ENCODE measurements at places on chromosomes 13 and 19. TPM values are rescaled to one million over a fixed set of nuclear protein-coding genes. Genes with fewer than 3 reads are reported as not detected.

- DNase-seq: peak; percentile 77
These were observed 16.1 kb downstream of the TTYH1 start for GRCh38 chr19:54431255-54431838.

- DNase-seq: no peak
These were observed 27.1 kb downstream of the MBNL2 start for GRCh38 chr13:97249093-97249795.

DNA sequence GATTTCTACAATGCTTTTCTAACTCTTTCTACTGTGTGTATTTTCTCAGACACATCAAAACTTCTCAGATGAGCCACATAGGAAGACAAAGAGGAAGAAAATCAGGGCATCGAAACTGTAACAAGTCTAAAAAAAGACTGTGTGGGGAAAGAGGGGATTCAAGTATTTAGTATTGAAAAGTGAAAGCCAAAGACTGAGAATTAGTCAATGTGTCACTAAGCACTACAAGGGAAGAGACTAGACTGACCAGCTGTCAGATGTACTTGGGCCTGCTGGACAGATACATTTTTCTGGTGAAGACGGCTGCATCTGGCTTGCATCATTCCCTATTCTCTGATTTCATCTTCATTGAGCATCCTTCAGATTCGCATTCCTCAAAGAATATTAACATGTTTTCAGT, 25.4 kb downstream of the COMMD6 start:
- no peak for DNase-seq

GRCh38 chr13:75749407-75749806, 113.3 kb downstream of the LMO7 start:
- DNase-seq: peak; percentile 66

DNA sequence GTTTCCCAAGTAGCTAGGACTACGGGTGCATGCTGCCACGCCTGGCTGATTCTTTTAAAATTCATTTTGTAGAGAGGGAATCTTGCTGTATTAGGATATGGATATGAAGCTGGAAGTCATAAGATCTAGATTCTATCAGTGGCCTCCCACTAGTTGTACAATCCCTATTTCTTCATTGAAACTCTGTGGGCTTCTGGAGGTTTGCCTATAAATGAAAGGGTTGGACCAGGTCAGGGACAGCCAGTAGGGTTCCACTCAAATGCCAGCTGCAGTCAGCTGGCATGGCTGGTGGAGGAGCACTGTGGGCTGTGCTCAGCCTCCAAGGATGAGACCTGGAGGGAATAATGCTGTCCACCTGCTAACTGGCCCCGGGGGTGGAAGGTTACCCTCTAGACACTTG, 110.2 kb upstream of the GJB6 start:
- DNase-seq: no peak

- peak; percentile 79 for DNase-seq
These were observed 2.0 kb downstream of the CAB39L start for GRCh38 chr13:49441846-49442245.

DNA sequence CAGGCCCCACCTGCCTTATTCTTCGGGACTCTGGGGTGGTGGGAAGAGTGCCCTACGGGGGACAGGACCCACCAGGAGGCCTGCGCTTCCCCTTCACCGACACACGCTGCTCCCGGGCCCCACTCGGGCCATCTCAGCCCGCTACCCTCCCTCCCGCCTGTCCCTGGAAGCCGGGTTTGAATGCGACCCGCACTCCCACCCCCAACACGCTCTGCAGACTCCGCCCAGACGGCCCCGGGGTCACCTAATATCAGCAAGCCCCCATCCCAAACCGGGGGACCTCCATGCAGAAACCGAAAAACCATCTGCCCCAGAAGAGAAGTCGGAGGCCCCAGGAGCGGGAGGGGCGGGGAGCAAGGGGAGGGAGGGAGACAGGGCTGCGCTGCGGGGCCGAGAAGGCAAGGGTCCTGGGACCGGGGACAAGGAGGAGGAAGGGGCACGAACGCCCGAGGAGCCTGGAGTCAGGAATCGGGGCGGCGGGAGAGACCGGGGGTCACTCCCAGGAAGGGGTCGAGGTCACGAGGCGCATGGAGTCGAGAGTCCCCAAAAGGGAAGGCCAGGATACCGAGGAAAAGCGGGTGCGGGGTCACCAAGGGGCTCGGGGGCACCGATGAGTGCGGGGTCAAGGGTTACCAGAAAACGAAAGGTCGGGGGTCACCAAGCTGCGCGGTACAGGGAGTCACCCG, 766 bp downstream of the SBNO2 start:
- no peak for DNase-seq

DNA sequence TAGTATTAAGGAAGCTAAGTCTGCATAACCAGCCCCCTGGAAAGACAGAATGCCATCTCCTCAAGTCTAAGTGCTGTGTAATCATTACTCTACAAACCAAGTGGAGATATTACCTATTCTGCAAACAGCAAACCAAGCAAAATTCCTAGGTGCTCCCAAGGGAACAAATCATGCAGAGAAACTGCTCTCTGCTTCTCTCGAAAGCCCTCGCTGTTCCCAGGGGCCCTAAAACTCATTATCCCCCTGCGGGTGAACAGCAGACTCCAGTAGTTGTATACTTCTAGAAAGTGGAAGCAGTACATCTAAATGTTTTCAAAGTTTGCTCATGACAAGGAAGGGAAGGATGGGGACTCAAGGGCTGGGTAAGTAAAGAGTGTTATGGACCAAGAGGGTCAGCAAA, 3.2 kb downstream of the DLEU7 start:
- no peak for DNase-seq

- DNase-seq: no peak
These were observed 69.9 kb downstream of the ABCC4 start for GRCh38 chr13:95231393-95231792.

- DNase-seq: no peak
These were observed 182.8 kb downstream of the UGGT2 start for GRCh38 chr13:95870421-95870820.

DNA sequence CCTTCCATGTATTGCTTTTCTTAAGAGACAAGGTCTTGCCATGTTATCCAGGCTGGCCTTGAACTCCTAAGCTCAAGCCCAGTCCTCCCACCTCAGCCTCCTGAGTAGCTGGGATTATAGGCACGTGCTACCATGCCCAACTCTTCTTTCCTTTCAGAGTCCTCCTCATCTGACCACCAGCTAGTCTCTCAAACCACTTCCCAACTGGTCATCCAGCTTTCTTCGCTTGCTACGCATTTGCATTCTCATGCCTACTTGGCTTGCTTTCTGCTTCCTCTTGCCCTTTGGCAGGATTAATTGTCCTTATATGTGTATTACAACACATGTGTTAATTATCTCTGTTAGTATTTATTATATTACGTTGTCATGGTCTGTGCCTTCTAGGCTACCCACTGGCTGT, 6.3 kb downstream of the GPR18 start:
- DNase-seq: no peak

- no peak for DNase-seq
These were observed 55.5 kb upstream of the URI1 start for GRCh38 chr19:29886586-29886985.

DNA sequence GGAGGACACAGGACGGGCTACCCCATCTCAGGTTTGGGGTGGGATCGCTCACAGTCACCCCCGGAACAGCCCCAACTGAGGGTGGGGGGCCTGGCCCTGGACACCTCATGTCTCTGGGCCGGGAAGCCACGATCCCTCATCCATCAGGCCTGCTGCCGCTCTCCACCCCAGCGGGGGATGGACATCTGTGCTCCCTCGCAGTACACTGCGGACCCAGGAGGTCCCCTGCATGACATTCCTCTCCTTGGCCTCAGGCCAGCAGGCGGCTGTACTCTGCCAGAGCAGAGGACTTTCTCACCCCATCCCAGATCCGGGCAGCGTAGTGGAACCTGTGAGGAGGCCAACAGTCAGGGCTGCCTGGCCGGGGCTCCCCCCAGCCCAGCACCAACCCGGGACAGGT, 15.5 kb downstream of the IRGC start:
- no peak for DNase-seq

GRCh38 chr19:1283207-1283916, 2.3 kb upstream of the EFNA2 start:
- DNase-seq: no peak

GRCh38 chr19:48497728-48498594, 13.7 kb downstream of the LMTK3 start:
- DNase-seq: no peak

DNA sequence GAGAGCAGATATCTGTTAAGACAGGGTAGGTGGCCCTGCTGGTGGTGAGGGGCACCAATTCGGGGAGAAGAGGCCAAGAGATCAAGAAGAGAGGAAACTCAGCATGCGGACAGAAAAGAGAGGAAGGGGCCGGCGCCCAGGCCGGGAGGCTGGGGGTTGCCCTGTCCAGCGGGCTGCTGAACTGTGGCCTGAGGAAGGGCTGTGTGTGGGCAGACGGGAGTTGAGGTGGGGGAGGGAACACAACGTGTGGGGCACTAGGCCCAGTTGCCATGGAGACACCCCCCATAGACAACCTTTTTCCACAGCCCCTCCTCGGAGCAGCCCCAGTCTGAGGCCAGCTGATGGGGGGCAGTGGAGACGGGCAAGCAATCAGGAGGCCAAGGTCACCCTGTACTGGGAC, 2.5 kb upstream of the CACNG8 start:
- no peak for DNase-seq

DNA sequence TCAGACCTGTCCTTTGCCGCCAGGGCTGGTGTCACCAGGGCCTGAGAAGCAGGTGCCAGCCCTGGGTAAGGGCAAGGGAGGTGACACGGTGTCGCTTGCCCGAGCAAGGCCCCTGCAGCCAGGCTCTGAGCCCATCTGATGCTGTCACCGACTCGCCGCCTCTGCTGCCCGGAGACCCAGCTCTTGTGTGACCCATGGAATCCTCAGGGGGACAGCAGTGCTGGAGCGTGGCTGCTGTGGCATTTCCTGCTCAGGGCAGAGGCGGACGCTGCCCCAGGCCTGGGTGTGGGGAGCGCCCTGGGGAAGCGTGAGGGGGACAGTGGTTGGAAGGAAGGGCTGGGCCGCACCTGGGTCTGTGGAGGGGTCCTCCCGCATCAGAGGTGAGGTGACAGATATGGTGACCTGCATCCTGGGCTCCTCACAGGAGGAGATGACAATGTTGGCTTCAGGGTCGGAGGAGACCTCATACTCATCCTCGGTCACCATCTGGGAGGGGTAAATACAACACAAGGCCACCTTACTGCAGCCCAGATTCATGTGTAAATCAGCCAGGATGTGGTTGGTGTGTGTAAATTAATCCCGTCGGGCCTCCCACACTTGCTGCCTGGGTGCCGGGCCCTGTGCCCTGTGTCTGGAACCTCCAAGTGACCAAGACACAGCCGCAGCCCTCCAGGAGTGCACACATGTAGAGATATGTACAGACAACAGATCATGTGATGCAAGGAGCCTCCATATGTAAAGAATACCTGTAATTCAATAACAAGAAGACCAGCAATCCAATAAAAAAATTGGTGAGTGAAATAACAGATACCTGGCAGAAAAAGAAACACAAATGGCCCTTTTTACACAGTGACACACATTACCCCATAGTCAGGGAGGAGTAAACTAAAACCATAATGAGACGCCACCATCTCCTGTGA, 27.6 kb upstream of the MATK start:
- no peak for DNase-seq

- DNase-seq: no peak
These were observed 5.0 kb upstream of the SLC7A9 start for GRCh38 chr19:32874605-32875004.

GRCh38 chr13:65336916-65337315, 1893.2 kb downstream of the PCDH9 start:
- peak; percentile 3 for DNase-seq

GRCh38 chr19:35468637-35469036, 20.6 kb downstream of the FFAR2 start:
- peak; percentile 40 for DNase-seq

DNA sequence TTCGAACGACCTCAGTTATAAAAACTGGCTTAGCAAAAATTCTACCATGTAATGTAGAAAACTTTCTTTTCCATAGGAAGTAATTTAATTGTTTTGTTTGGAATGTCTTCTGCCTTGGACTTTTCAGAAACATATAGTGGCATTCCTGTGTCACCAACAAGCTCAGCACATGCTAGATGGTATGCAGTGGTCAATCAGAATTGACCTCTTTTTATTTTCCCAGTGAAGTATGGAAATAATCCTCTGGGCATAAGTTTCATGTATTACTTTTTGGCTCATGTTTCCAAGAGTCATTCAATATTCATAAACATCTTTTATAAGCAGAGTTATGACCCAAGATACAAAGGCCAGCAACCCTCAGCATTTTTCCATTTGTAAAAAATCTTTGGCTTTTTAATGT, 33.6 kb downstream of the NALCN start:
- no peak for DNase-seq

- DNase-seq: no peak
These were observed 42.3 kb downstream of the ZNF611 start for GRCh38 chr19:52692431-52693008.

GRCh38 chr13:107295416-107296140, 727.6 kb upstream of the ARGLU1 start:
- DNase-seq: no peak

- DNase-seq: peak; percentile 63
These were observed at the start of gene CACNG6 for GRCh38 chr19:53991224-53992113. Gene CACNG6, plus strand, starts transcription at chr19:53991637. Its CDS starts 1,241 bp downstream, at chr19:53992878.

DNA sequence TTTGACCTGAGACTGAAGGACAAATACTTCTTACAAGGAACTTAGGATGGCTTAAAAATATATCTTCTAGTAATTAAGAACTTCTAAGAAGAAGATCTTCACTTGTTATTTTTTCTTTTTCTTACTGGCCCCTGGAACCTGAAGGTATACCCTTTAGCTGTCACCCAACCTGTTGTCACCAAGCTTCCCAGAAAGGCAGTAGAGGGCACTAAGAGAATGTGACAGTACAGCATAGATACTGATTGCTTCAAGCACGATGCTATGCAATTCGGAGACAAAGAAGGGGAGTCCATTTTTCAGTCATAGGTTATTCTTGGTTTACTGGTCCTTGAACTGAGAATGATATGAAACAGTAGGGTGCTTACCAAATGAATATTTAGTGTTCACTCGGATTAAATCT, 208.3 kb upstream of the PCDH9 start:
- DNase-seq: no peak

C19orf73 gene
- total RNA-seq: 1.6 TPM

FAM216B gene
- not detected for total RNA-seq

ACP5 gene
- total RNA-seq: 0.76 TPM

TEX101 gene
- total RNA-seq: not detected

LRG1 gene
- 0.64 TPM for total RNA-seq

ITGBL1 gene
- 21.4 TPM for total RNA-seq

STAP2 gene
- 7.9 TPM for total RNA-seq

LHFPL6 gene
- total RNA-seq: 39.0 TPM

HIPK4 gene
- 0.02 TPM for total RNA-seq

FBXO27 gene
- total RNA-seq: 6.7 TPM

IL11 gene
- total RNA-seq: 23.0 TPM

SOHLH2 gene
- 1.7 TPM for total RNA-seq
